ENCODE measurements at places on chromosomes 12 and 14.

DNA sequence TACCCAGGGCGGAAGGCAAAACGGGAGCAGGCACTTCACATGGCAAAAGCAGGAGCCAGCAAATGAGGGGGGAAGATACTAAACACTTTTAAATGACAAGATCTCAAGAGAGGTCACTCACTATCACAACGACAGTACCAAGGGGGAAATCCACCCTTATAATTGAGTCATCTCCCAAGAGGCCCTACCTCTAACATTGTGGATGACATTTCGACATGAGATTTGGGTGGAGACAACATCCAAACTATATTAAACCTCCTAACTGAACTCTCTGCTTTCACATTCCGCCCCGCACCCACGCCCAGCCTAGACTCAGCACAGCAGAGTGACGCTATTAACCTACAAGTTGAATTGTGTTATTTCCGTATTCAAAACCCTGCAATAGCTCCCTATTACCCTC lies 76.7 kb upstream of the SCAF11 start:
- DNase-seq, result no peak

GRCh38 chr14:98899441-98899840 lies 372.6 kb downstream of the BCL11B start:
- no peak for DNase-seq

DNA sequence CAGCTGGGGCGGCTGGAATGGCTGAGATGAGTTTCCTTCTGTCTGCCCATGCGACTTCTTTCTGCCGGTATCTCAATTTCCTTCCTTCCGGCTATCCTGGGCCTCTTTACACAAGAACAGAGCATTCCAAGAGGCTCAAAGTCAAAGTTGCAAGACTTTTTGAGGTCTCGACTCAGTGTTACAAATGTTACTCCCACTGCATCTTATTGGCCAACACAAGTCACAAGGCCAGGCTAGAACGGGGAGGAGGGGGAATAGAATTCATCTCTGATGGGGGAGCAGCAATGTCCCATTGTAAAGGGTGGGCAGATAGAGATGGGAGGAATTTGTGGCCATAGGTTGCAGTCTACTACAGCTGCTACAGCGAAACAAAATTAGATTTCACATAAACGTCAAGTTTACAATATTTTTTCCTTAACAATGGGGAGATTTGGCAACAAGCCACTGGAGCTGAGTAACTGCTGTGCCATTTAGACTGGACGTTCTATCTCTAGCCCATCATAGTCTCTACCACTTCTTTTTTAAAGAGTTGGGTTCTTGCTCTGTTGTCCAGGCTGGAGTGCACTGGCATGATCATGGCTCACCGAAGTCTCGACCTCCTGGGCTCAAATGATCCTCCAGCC lies 9.5 kb upstream of the NYNRIN start:
- peak; percentile 71 for DNase-seq

GRCh38 chr12:16100206-16100605 lies 177.3 kb downstream of the SLC15A5 start:
- no peak for DNase-seq

DNA sequence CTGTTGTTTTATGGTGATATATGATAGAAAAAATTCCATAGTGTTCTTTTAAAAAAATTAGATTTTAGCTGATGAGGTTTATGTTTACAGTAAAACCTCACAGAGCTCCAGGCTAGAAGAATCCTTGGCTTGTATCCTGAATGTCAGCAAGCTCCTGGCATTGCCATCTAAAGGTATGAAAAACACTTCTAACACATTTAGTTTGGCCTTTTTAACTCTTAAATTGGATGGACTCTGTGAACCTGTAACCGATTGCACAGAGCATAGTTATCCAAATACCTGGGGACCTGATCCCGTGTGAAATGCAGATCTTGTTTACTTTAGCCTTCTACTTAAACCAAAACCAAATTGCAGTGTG lies 241.1 kb upstream of the DCN start:
- DNase-seq, result no peak

GRCh38 chr14:22448035-22448904 lies 140.8 kb downstream of the DAD1 start:
- no peak for DNase-seq

GRCh38 chr14:99192028-99192621 lies 79.9 kb downstream of the BCL11B start:
- DNase-seq, result peak; percentile 24

- peak; percentile 63 for DNase-seq
These were observed 3.8 kb downstream of the BCDIN3D start for GRCh38 chr12:49838973-49839633.

- peak; percentile 66 for DNase-seq
These were observed 3.0 kb upstream of the FNTB start for GRCh38 chr14:64983439-64984310.

DNA sequence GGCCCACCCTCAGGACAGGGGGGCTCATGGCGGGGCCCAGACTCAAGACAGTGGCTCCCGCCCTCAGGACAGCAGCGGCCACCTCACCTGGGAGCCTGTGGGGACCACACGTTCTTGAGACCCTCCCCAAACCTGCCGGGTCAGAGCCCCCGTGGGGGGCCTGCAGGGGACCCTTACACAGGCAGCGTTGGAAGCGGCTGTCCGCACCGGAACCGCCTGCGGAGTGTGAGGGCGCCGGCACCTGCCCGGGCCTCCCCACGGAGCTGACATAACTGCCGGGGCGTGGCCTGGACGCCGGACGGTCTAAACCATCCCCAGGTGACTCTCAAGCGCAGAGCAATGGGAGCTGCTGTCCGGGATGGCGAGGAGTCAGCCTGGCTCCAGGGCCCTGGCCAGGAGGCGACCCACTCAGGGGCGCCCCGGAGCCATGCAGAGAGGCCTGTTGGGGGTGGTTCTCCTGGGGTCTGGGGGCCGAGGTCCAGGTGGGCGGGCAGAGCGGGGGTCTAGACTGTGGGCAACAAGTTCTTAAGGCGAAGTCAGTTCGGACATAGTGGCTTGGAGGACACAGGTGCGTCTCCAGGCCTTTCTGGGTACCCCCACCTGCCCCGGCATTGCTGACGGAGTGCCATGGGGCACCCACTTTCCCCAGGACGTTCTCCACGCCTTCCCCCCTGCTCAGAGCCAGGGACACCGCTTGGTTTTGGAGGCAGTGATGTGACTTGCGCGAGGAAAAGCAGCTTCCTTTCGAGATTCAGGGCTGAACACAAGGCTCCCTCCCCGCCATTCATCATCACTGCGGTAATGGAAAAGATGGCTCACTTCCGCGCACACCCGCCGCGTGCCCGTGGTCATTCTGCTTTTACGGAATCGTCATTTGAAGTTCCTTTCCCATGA lies 23.2 kb downstream of the GALNT9 start:
- DNase-seq, result no peak

DNA sequence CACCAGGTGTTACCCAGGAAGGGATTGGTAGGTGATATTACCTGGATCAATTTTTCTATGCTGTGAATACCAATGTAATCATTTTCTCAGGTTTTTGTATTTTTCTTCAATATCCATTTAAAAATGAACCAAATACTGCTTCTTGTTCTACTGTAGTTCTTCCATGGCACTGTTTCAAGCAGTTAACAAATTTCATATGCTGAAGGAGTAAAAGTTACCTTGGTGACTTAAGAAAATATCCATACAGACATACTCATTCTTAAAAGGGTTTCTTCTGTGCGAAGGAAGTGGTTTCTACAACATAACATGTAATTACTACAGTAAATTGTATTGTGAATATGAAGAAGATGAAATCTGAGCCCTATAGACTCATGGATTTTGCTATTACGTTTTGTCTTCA lies 222.5 kb downstream of the TMEM117 start:
- DNase-seq, result no peak

DNA sequence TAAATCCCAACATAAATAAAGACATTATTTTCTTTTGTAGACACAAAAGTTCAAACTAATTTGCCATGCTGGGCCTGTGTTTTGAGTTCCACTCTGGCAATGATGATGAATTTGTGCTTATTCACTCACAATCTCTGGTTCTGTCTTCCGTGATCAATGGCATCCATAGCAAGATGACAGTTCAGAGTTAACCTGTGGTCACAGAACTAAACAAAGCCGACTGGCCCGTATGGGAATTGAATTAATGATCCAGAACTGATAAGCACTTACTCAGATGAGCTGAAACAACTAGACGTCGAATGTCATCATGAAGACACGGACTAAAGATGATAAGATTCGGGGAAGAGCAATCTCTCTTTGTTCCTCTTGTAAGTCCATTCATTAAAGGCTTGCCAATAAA lies 81.6 kb downstream of the CAPZA3 start:
- no peak for DNase-seq

DNA sequence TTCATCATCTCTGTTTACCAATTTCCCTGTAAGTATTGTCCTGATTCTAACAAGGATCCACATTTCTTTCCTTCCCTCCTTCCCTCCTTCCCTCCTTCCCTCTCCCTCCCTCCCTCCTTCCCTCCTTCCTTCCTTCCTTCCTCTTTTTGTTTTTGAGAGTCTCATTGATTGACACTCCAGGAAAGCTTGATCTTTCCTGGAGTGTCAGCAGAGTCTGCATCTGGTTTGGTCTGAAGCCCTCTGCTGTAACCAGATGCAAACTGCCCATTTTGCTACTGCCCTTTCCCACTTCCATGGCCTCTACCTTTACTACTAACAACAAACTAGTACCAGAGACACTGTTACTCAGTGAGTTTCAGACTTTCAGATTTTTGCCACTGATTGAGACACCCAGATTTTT lies 14.4 kb upstream of the OR6C65 start:
- DNase-seq, result no peak

DNA sequence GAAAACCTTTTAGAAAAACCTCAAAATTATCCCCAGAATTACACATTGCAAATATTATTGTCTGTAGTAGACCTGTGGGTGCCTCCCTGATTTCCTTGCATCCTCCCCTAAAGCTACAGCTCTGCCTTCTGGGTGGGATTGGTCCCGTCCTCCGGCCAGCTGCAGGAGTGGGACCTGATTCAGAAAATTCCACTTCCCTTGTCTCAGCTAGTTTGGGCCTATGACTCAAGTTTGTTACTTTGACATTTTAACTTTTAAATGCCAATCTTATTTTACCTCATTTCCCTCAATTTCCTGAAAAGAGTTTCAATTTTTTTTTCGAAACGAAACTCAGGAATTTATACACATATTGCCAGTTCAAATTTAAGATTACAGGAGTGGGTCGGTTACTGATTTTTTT lies 13.2 kb upstream of the SLC41A2 start:
- no peak for DNase-seq

DNA sequence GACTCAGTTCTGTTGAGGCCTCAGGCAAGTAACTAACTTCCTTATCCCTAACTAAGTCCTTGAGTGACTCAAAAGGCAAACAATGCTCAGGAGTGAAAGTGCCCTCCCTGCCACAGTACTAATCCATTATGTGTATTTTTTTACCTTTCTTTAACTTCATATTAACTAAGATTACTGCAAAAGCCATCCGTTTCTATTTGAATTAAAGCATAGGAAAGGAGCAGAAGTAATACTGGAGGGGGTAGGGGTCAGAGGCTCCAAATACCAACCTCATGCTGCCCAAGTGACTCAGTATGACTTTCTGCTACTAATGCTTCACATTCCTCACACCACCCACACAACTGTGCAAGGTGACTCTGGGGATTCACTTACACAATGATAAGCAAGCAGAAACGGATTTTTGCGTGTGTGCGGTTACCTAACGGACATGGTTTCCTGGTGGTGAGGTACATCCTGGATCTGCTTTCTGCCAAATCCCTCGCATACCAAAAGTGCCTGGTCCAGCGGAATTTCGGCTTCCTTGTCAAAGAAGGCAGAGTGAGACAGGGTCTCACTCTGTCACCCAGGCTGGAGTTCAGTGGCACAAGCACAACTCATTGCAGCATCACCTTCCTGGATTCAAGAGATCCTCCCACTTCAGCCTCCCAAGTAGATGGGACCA lies 25.1 kb downstream of the MOK start:
- no peak for DNase-seq

GRCh38 chr12:30357766-30358490 lies 337.7 kb downstream of the IPO8 start:
- no peak for DNase-seq

- DNase-seq, result peak; percentile 27
These were observed 325.8 kb upstream of the DIO3 start for GRCh38 chr14:101235335-101236103.

GRCh38 chr14:76769636-76770292 lies 8.5 kb downstream of the VASH1 start:
- DNase-seq, result no peak

DNA sequence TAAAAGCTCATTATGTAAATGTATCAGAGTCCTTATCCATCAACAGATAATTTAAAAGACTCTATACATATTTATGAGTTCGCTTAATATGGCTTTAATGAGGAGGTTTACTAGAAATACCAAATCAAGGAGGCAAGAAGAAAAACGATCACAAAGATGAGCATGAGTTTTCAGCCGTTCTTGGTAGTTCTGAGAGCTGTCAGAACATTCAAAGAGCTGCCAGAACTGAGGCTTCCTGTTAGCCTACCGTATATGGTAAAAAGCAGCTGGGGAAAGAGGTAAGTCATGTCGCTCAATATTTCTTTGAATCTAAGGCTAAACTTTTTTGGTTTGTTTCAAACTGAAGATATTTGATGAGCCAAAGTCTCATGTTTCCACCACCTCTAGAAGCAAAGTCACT lies 115.3 kb upstream of the PLXNC1 start:
- no peak for DNase-seq

- no peak for DNase-seq
These were observed 313.1 kb downstream of the GALC start for GRCh38 chr14:87679866-87680265.

- no peak for DNase-seq
These were observed 264.7 kb downstream of the ZFP36L1 start for GRCh38 chr14:68528040-68528687.

GRCh38 chr12:79983492-79983891 lies 48.6 kb upstream of the PPP1R12A start:
- DNase-seq, result no peak

GRCh38 chr14:57573173-57573572 lies 79.5 kb upstream of the CCDC198 start:
- DNase-seq, result no peak

GRCh38 chr12:98741196-98741555 lies 96.1 kb downstream of the APAF1 start:
- no peak for DNase-seq

- peak; percentile 37 for DNase-seq
These were observed 24.2 kb upstream of the MMP17 start for GRCh38 chr12:131803961-131804521.

DNA sequence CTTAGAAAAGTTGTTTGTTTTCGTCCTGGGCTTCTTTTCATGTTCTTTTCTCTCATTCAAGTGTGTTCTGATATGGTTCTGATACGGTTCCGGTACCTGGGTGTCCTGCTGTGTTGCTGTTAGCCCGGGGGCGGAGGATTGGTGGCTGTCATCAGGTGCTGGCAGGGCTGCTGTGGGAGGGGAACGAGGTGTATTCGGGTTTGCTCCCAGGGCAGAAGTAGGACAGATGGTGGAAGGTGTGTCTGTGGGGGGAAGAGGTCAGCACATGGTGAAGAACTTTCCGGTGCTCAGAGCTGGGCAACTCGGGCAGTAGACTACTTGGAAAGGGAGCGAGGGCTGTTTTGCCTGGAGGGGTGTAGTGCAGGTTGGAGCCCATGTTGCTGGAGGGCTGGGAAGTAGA lies 70.2 kb downstream of the SLC25A47 start:
- DNase-seq, result no peak

GRCh38 chr14:90319173-90319572 lies 12.6 kb downstream of the NRDE2 start:
- no peak for DNase-seq

- no peak for DNase-seq
These were observed 26.2 kb downstream of the FAM177A1 start for GRCh38 chr14:35072226-35072625.

GRCh38 chr12:27844366-27845090 lies 64.5 kb upstream of the MANSC4 start:
- no peak for DNase-seq
